Stimulated activated CD4-positive, alpha-beta T cell treated with anti-CD3 and anti-CD28 coated beads, Interleukin-4, amount 100 ng/mL, for 24 hours (primary cell): ENCODE measurements at places on chromosomes 11 and 22.

DNA sequence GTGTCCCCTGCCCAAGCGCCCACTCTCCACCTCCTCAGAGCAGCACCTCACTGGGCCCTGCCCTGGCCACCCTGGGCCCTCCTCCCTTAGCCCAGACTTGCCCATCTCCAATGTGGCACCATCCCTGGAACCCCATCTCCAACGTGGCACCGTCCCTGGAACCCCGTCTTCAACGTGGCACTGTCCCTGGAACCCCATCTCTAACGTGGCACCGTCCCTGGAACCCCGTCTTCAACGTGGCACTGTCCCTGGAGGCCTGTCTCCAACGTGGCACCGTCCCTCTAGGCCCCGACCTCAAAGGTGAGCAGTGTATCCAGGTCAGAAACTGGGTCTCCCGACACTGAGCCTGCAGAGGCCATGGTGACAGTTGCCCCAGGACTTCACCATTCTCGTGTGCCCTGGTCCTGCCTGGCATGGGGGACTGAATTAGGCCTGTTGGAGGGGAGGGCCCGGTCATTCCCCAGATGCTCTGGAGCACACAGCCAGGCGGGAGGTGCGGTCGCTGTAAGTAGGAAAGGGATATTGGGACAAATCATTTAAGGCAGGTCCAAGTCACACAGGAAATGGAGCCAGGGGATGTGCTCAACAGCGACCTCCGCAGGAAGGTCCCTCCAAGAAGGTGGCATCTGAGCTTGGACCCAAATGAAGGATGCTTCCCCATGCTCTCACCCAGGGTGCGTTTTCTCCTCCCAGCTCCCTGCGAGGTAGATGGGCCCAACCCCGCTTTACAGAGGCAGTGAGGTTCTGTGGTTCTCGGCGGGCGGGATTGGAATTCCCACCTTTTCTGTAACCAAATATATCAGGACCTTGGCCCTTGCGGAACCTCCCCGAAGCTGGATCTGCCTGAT, 2.4 kb upstream of the CTSD start:
- DNase-seq, result no peak

DNA sequence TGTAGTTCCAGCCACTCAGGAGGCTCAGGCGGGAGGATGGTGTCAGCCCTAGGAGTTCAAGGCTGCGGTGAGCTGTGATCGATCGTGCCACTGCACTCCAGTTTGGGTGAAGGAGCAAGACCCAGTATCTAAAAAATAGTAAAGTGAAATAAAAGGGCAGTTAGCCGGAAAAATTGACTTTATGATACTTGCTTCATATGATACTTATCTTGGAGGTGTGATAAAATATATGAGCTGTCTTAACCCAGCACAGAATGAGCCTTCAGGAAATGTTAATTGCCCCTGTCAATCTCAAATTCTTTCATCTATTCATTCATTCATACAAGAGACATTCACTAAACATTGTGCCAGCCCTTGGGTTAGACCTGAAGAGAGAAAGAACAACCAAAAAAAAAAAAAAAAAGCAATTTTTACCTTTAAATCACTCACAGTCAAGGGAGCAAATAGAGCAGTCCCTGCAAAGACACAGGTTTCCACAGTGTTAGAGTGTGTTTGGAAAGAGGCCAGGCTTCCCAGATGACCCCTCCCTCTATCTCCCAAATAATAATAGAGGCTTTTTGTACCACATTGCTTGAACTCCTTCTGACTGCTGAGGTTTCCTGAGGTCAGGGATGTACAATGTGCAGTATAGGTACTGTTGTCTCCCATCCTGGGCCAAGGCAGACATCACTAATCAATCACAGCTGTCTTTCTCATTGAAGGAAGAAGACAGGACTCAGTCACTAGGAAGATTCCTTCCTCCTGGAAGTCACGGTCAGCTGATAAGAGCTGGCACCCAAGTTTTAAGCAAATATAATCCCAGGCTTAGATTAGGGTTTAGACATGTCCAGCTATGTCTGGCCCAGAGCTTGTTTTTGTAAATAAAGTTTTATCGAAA, 454.6 kb downstream of the MIAT start:
- no peak for DNase-seq

DNA sequence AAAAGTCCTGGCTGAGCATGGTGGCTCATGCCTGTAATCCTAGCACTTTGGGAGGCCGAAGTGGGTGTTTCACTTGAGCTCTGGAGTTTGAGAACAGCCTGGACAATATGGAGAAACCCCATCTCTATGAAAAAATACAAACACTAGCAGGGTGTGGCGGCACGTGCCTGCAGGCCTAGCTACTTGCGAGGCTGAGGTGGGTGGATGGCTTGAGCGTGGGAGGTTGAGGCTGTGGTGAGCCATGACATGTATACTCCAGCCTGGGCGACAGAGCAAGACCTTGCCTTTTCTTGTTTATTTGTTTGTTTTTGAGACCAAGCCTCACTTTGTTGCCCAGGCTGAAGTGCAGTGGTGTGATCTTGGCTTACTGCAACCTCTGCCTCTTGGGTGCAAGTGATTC, 8.1 kb upstream of the CRY2 start:
- no peak for DNase-seq

DNA sequence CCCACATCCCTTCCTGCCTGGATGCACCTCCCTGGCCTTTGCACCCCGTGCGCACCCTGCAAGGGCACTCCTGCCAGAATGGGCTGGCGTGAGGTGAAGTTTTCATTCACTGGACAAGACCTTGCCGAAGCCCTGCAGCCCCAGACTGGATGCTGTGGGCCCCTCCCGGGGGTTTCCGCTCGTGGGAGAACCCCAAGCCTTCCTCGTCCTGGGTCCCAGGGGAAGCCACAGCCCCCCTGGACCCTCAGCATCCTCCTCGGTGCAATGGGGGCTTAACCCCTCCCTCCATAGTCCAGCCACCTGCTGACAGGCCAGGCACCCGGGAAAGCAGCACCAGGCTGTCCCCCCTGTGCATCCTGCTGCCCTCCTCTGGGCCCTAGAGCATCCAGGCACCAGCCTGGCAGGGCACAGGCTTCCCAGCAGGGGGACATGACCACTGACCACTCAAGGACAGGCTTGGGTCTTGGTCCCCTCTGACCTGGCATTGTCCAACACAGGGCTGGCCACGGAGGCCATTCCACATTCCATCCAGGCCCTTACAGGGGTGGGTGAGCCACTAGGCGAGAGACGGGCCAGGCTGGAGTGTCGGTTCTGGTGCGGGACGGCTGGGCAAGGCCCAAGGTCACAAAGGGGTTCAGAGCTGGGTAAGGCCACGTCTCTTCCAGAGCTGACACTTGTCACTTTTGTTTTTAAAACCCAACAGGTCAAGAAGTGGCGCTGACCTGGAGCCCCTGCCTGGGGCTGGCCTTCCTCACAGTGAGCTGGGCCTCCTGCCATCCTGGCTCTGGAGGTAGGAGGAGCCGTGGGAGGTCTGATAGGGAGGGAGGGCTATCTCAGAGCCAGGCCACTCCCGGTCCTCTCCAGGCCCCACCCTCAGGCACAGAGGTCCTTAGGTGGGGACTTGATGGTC, 41.5 kb upstream of the PPARA start:
- no peak for DNase-seq

GRCh38 chr11:62778441-62778840, 7.2 kb downstream of the TAF6L start:
- DNase-seq, result no peak

DNA sequence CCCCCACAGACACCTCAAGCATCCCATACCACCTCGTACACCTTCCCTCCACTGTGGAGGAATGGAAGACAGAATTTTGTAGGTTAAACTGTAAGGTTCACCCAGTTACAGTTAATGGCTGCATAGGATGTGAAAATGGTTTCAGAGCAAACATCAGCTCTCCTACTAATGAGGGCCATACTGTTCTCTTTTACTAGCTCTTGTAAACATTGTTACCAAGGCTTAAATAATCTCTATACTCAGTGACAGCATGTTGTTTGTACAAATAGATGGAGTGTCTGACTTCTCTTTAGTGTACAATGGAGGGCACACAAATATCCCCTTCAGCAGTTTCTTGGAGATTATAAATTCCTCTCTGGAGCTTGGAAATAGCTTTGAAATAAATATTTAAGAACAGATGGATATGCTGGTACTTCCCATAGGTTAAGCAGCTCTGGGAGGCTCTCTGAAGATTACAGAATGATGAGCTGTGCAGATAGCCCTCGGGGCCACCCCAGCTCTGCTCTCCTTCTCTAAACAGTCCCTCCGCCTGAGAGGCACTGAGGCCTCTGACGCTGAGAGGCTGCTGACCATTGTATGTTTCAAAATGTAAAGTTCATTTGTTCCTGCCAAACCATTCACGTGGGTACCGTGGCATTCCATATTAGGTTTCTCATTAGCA, 25.7 kb downstream of the TTC12 start:
- DNase-seq, result no peak

DNA sequence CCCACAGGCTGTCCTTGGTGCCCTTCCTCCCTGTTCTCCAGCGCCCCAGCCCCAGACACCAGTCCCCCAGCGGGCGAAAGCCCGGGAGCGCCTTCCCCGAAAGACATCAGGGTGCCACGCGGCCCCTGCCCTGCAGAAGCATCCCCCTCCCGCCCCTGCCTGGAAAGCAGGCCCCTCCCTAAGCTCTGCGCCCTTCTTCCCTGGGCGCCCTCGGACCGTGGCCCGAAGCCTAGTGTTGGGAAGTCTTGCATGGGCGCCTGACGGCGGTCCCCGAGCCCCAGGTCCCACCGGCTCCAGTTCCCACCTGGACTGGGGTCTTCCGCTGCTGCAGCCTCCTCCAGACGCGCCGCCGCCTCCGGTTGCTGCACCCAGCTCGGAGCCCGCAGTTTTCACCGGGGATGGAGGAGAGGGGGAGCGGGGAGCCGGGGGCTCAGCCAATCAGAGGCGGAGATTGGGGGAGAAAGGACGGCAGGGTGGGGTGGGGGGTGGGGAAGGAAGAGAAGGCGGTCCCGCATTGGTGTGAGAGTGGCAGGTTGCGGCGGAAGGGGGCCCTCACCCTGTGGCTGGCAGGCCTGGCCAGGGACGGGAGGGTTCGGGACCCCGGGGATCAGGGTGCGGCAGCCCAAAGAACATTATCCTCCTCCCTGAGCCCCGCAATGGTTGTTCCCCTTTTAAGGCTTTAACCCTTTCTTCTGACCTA, at the start of gene THY1:
TSS of gene THY1 (minus strand) at position 364 of the 700 bp plus-strand sequence. CDS start 2,267 bp downstream, outside the sequence.
- DNase-seq, result no peak

DNA sequence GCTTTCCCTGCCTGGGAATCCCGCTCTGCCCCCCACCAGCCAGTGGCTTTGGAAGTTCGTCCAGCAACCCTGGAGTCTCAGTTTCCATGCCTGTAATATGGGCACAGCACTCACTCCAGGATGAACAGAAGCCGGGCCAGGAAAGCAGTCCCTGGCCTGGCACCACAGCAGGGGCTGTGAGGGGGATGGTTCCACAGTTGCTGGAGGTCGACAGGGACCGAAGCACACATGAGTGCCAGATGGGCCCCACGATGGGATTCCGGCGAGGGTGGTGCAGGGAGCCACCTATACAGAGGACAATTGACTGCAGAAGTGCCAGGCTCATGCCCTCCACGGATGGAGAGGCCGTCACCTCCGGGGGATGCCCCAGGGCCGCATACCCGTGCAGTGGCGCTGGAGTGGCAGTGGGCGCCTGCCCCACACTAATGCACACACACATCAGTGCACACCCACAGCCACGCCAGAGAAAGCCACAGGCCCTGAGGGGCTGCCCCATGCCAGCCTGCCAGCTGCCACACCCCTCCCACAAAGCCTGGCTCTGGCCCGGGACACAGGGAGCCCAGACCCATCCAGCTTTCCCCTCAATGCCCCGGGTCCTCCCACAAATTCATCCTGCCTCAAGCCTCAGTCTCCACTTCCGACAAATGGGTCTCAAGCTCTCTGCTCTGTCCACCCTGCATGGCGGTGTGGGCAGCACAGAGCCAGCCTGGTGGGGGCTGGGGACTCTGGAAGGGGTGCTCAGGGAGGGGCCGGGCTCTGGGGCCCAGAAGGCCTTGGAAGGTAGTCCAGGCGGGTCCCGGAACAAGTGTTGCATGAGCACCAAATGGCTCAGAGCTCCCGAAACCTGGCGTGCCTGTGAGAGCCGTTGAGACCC, 9.7 kb downstream of the ASCL2 start:
- DNase-seq, result no peak

GRCh38 chr22:30874431-30875370, 93.9 kb downstream of the MORC2 start:
- no peak for DNase-seq
